ENCODE measurements at places on chromosomes 2 and 18.

GRCh38 chr2:175431101-175431946 lies 249.8 kb upstream of the ATP5MC3 start:
- DNase-seq = no peak

GRCh38 chr2:189204322-189204941 lies 24.9 kb upstream of the COL5A2 start:
- DNase-seq = no peak

GRCh38 chr2:11571170-11571569 lies 37.3 kb downstream of the GREB1 start:
- DNase-seq = no peak

- DNase-seq = no peak
Measured at GRCh38 chr2:149716687-149717086, 129.1 kb upstream of the MMADHC start.

DNA sequence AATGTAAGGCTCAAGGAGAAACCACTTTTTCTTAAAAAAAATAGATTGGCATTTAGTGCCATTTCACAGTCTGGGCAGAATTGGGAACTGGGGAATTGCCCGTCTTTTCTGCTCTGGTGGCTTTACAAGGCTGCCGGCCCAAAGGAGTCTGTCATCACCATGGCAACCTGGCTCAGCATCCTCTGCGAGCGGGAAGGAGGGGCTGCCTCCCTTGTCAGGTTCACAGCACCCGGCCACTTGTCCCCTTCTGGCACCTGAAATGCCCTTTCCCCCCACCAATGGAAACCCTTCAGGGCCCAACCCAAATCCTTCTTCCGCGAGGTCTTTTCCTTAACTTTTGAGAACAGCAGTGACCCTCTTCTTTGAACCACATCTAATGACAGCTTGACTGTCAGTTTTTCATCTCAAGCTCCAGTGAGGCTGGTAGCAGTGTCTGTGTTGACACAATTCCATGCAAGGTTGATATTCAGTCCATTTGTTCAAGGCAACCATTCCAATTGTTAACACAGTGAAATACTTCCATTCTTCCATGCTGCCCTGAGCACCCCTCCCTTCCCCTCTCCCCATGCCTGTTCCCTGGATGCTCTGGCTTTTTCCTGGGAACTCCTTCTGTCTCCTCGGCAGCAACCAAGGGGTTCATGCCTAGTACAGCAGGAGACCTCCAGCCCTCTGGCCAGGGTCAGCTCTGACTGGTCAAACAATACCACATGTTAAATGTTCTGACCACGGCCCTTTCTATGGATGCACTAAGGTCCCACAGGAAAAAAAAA lies 79.6 kb downstream of the DNER start:
- no peak for DNase-seq

DNA sequence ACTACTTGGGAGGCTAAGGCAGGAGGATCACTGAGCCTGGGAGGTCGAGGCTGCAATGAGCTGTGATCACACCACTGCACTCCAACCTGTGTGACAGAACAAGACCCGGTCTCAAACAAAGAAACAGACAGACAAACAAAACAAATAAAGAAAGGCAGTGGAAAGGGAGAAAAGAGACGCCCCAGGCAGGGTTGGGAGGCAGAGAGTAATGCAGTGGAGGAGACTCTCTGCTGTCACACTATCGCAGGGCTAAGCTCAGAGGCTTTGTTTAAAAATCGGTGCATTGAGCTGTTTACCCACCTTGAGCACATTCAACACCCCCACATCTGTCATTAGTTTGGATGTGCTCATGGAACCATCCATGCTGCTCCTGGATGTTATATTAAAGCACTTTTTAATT lies 84.2 kb upstream of the RMP24 start:
- no peak for DNase-seq

DNA sequence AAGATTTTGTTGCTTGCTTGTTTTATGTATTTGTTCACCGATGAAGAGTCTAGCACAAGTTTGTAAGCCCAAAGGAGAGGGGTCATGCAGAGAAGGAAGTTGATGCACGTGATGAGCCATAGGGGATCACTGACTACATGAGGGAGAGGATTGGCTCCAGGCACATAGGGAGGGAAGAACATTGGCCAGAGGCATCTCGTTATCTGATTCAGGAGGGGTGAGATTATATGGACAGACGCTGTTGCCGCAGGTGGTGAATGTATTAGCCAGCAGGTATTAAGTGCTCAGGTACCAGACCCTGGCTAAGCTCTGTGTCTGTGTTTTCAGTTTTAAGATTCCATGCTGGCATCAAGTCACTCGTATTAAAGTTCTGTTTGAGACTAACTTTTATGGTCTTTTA lies 91.8 kb upstream of the CHST9 start:
- no peak for DNase-seq

- DNase-seq = peak; percentile 57
Measured at GRCh38 chr2:11710210-11710609, 36.2 kb upstream of the LPIN1 start.

- no peak for DNase-seq
Measured at GRCh38 chr18:77140439-77141109, 8.0 kb upstream of the MBP start.

GRCh38 chr2:168431301-168432024 lies 24.6 kb upstream of the CERS6 start:
- no peak for DNase-seq

DNA sequence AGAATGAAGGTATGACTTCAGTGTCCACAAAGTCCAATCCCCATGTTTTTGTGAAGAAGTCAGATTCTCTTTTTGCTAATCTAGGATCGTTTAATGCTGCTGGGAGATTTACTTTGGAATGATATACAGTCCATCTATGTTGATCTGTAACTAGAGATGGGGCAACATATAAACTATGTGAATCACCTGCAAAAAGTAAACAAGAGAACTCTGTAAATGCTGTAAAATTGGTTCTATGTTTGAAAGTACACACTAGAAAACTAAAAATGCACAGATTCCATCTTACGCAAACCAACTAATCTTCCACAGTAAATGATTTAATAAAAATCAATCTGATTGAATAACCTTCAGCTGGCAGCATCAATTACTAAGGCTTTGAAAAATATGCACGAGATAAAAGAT lies 37.5 kb downstream of the VPS54 start:
- DNase-seq = no peak

- DNase-seq = no peak
Measured at GRCh38 chr2:194424683-194425209, 1232.3 kb upstream of the SLC39A10 start.

- DNase-seq = no peak
Measured at GRCh38 chr2:96914332-96914731, 44.5 kb upstream of the SEMA4C start.

DNA sequence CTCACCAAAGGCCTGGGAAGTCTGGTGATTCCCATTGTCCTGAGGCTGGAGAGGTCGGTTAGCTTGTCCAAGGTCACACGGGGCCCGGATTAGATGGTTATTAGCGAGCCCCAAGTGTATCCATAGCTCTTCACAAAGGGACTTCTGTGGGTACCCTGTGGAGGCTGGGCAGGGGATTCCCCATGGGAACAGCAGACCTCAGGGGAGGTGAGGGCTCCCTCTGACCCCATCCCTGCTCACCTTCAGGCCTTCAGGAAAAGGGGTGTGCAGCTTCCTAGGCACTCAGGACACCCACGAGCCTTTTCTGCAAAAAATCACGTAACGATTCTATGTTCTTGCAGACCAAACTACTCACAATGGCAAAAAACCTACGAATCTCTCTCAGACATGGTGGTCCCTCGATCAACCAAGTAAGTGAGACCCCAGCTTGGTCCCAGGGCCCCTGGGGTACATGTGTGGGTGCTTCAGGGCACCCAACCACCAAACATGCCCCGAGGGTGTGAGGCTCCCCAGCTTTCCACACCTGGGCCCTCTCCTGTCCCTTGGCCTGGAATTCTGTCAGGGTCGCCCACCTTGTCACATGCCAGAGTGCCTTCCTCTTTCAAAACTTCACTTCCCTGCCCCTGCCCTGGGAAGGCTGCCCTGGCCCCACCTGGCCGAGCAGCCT lies 40.3 kb downstream of the PDIA6 start:
- no peak for DNase-seq

Measured in fibroblast of skin of left biceps (primary cell).